ENCODE measurements at places on chromosomes 5 and 9. TPM values are rescaled to one million over a fixed set of nuclear protein-coding genes. Genes with fewer than 3 reads are reported as not detected.

Gene CD14
- total RNA-seq, result 0.17 TPM

Gene ARHGEF37
- 7.1 TPM for total RNA-seq

Gene MYMK
- not detected for total RNA-seq

Gene SLC25A2
- total RNA-seq, result 0.92 TPM

Gene STC2
- 25.7 TPM for total RNA-seq

Gene FOCAD
- 51.0 TPM for total RNA-seq

Gene CNOT8
- 51.5 TPM for total RNA-seq

Gene PKD2L2
- not detected for total RNA-seq

Gene BARHL1
- 0.14 TPM for total RNA-seq

Gene ORM1
- total RNA-seq, result 1.6 TPM

Gene FAM221B
- total RNA-seq, result 1.1 TPM

Gene CDH6
- total RNA-seq, result 127 TPM

Gene OR1Q1
- total RNA-seq, result not detected

Gene GRIA1
- total RNA-seq, result 18.0 TPM

Gene FAM151B
- 2.9 TPM for total RNA-seq

Gene PCDHA1
- total RNA-seq, result not detected

Gene RECK
- 11.7 TPM for total RNA-seq

Gene IRX2
- 31.4 TPM for total RNA-seq

Gene KIF4B
- 0.14 TPM for total RNA-seq

Gene ITGA2
- total RNA-seq, result 8.0 TPM

Gene ADAMTS12
- total RNA-seq, result 32.1 TPM

Gene COQ4
- total RNA-seq, result 58.5 TPM

Gene TRIM41
- total RNA-seq, result 31.2 TPM

Gene PDCD1LG2
- total RNA-seq, result not detected

Gene ARAP3
- 8.4 TPM for total RNA-seq

Gene DNAI1
- 4.4 TPM for total RNA-seq

Gene PCDHA7
- total RNA-seq, result 2.5 TPM

Gene FCN2
- total RNA-seq, result not detected

Gene CXXC5
- total RNA-seq, result 46.7 TPM

Gene NR6A1
- 10.0 TPM for total RNA-seq

Gene SLCO6A1
- total RNA-seq, result 0.43 TPM

Gene PSD2
- 0.19 TPM for total RNA-seq

Gene OR1L6
- not detected for total RNA-seq

Gene SPINK14
- not detected for total RNA-seq

Gene ANKRD31
- total RNA-seq, result 0.45 TPM

Gene AGXT2
- total RNA-seq, result not detected

Gene ENC1
- total RNA-seq, result 96.8 TPM

Gene PCDHAC2
- 2.7 TPM for total RNA-seq

Gene RNF208
- 12.1 TPM for total RNA-seq

Gene MLANA
- total RNA-seq, result 12.1 TPM

Gene ADRB2
- 0.81 TPM for total RNA-seq

Gene SPATA31A3
- total RNA-seq, result not detected

Gene FAM240B
- not detected for total RNA-seq

Gene HARS1
- total RNA-seq, result 67.7 TPM

Gene LCP2
- total RNA-seq, result not detected

Gene CDO1
- 27.9 TPM for total RNA-seq

Gene SNX24
- 13.6 TPM for total RNA-seq

Gene PPP3R2
- total RNA-seq, result 0.22 TPM

Data from type B pancreatic cell (in vitro differentiated cells).